ENCODE measurements at places on chromosomes 12 and 14. TPM values are rescaled to one million over a fixed set of nuclear protein-coding genes. Genes with fewer than 3 reads are reported as not detected.

The COQ5 gene
- 39.2 TPM for total RNA-seq

The KCNK10 gene
- total RNA-seq, result not detected

The TSPAN19 gene
- total RNA-seq, result not detected

The HNF1A gene
- total RNA-seq, result not detected

The TAS2R10 gene
- total RNA-seq, result not detected

The KRT3 gene
- not detected for total RNA-seq

The LHX5 gene
- total RNA-seq, result not detected

The KRT77 gene
- not detected for total RNA-seq

The P3H3 gene
- total RNA-seq, result 7.4 TPM

The SLC38A4 gene
- 1.7 TPM for total RNA-seq

The P2RX2 gene
- total RNA-seq, result not detected

The DHRS4L2 gene
- total RNA-seq, result 6.9 TPM

The RNASE7 gene
- total RNA-seq, result not detected

The FAM181A gene
- not detected for total RNA-seq

The LYSET gene
- 30.3 TPM for total RNA-seq

The PPFIA2 gene
- 0.62 TPM for total RNA-seq

The IQSEC3 gene
- total RNA-seq, result not detected

The IL22 gene
- total RNA-seq, result not detected

The OR6C6 gene
- total RNA-seq, result not detected

The DEGS2 gene
- total RNA-seq, result not detected

The KRT78 gene
- not detected for total RNA-seq

The SCARB1 gene
- 27.3 TPM for total RNA-seq

The MYH7 gene
- total RNA-seq, result not detected

The CELA1 gene
- not detected for total RNA-seq

The FAM90A1 gene
- not detected for total RNA-seq

The VWF gene
- total RNA-seq, result 0.31 TPM

The ALX1 gene
- total RNA-seq, result not detected

The PHETA1 gene
- 16.6 TPM for total RNA-seq

The CNTN1 gene
- total RNA-seq, result 4.1 TPM

The GPRC5D gene
- total RNA-seq, result not detected

The ANO4 gene
- 0.17 TPM for total RNA-seq

The APOLD1 gene
- 3.3 TPM for total RNA-seq

The CD4 gene
- not detected for total RNA-seq

The NOP9 gene
- 7.8 TPM for total RNA-seq

The KRT5 gene
- 1.1 TPM for total RNA-seq

The NRIP2 gene
- not detected for total RNA-seq

The IGF1 gene
- total RNA-seq, result not detected

The DDX23 gene
- total RNA-seq, result 105 TPM

The ZBTB42 gene
- total RNA-seq, result 4.0 TPM

The KRT4 gene
- not detected for total RNA-seq

The B4GALNT1 gene
- total RNA-seq, result 61.9 TPM

The ZNF10 gene
- total RNA-seq, result 4.6 TPM

The ARHGAP9 gene
- 0.79 TPM for total RNA-seq

The SMOC1 gene
- total RNA-seq, result not detected

The OR11H7 gene
- total RNA-seq, result not detected

The CHGA gene
- not detected for total RNA-seq

The SETD1B gene
- 1.9 TPM for total RNA-seq

The ADSS1 gene
- total RNA-seq, result 3.7 TPM

The SCN8A gene
- total RNA-seq, result 2.4 TPM

The TOMM20L gene
- not detected for total RNA-seq

The ANO2 gene
- total RNA-seq, result 2.1 TPM

The BRMS1L gene
- total RNA-seq, result 4.1 TPM

The C12orf76 gene
- total RNA-seq, result 18.3 TPM

The CLEC2A gene
- not detected for total RNA-seq
